ENCODE measurements at places on chromosomes 5 and 9.

GRCh38 chr9:36218411-36218901, 27.7 kb downstream of the CLTA start:
- H3K27ac ChIP-seq = no peak overlapping the region
- H3K36me3 ChIP-seq = no peaks in the 10 kb centered on the region
- no peaks in the 10 kb centered on the region for H3K27me3 ChIP-seq
- no peak for DNase-seq
- H3K4me3 ChIP-seq = no peak overlapping the region

DNA sequence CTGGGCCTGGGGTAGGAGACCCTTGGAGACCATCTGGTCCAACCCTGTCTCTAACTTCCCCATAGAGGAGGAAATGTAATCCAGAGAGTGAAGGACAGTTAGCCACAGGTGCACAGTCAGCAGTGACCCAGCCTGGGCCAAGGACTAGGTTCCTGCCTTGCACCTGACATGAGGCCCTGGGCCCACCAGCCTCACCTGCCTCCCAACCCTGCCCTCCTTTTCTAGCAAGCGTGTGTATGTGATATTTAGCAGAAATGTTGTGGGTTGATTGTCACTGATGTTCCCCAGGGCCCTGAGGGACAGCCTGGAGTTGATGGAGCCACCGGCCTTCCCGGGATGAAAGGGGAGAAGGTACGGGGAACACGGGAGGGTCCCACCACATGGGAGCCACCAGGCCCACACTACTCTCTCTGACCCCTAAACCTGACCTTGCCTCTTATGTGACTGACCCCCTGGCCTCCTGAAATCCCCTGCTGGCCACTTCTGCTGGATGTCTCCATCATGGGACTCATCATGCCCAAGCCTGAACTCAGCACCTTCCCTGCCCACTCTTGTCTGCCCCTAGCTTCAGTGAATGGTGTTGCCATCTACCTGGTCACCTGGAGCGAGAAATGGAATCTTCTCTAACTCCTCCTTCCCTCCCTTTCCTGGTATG, 79.2 kb upstream of the TGFBR1 start:
- no peak overlapping the region for H3K4me3 ChIP-seq
- H3K36me3 ChIP-seq = no peaks in the 10 kb centered on the region

DNA sequence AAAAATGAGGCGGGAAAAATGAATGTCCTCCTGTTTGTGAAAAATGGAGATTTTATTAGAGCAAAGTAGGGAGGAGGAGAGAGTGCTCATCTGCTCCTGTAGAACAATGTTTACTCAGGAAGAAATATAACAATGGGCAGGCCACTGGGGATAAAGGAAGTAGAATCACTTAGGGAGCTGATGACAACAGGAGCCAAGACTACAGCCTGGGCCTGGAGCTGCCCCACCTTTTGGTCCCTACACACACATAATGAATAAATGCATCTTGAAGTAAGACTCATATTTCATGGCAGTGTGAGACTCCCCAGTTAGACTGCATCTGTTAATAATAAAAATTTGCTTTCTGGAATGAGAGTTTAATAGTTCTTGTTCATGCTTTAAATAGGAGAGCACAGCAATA, 1939.8 kb downstream of the EFNA5 start:
- DNase-seq = no peak
- H3K4me3 ChIP-seq = no peak overlapping the region
- H3K27me3 ChIP-seq = no peaks in the 10 kb centered on the region
- H3K4me1 ChIP-seq = no peaks in the 10 kb centered on the region
- no peak overlapping the region for H3K27ac ChIP-seq

DNA sequence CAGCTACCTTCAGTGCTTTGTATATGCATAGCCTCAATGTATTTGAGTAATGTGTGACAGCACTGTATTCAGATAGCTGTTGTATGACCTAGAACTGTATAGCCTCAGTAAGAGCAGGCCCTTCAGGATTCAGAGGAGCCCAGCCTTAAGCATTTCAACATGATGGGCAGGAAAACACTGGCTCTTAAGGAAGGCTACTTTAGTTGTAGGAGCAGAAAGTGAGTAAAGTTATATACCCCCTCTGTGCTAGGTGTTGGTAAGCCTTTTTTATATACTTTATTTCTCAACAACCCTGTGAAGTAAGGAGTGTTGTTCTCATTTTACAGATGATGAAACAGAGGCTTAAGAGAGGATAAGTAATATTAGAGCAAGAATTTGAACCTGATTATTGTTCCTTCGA, 1.5 kb upstream of the GPR21 start:
- DNase-seq = no peak
- peaks cover 2% of the 10 kb centered on the region for H3K36me3 ChIP-seq
- no peak overlapping the region for H3K4me3 ChIP-seq
- H3K27ac ChIP-seq = no peak overlapping the region
- peaks cover 4% of the 10 kb centered on the region for H3K4me1 ChIP-seq

DNA sequence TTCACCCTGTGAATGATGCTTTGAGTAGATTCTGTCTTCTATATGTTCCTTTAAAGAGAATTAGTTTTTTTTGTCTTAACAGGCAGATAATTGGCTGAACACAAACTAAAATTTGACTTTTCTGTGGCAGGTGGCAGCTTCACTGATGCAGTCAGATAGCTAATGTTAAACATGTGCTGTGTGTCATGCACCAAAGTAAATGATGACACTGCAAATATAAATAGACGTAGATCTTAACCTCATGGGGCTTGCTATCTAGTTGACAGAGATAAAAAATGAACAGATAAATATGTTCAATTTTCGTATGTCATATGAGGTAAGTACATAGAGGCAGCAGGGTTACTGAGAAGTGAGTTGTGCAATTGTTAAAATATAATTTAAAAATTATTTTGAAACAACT, 82.7 kb downstream of the PARP8 start:
- H3K4me3 ChIP-seq = no peak overlapping the region
- DNase-seq = no peak
- H3K4me1 ChIP-seq = no peaks in the 10 kb centered on the region
- no peaks in the 10 kb centered on the region for H3K27me3 ChIP-seq
- H3K36me3 ChIP-seq = no peaks in the 10 kb centered on the region

GRCh38 chr5:146419696-146420095, 27.4 kb upstream of the TCERG1 start:
- no peak overlapping the region for H3K4me3 ChIP-seq
- H3K27ac ChIP-seq = no peak overlapping the region
- H3K27me3 ChIP-seq = no peaks in the 10 kb centered on the region
- no peaks in the 10 kb centered on the region for H3K36me3 ChIP-seq
- H3K4me1 ChIP-seq = no peaks in the 10 kb centered on the region

DNA sequence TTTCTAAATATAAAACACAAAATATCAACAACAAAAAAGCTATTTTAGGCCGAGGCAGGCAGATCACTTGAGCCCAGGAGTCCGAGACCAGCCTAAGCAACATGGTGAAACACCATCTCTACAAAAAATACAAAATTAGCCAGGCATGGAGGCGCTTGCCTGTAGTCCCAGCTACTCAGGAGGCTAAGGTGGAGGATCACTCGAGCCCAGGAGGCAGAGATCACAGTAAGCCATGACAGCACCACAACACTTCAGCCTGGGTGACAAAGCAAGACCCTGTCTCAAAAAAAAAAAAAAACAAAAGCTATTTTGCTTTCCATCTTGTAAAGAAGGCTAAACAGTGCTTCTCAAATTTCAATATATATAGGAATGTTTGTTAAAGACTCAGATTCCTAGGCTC, 11.3 kb downstream of the C5orf15 start:
- H3K4me1 ChIP-seq = no peaks in the 10 kb centered on the region
- H3K27ac ChIP-seq = no peak overlapping the region
- no peak overlapping the region for H3K4me3 ChIP-seq
- no peak for DNase-seq
- no peaks in the 10 kb centered on the region for H3K36me3 ChIP-seq
